ENCODE measurements at places on chromosomes 2 and 18.

DNA sequence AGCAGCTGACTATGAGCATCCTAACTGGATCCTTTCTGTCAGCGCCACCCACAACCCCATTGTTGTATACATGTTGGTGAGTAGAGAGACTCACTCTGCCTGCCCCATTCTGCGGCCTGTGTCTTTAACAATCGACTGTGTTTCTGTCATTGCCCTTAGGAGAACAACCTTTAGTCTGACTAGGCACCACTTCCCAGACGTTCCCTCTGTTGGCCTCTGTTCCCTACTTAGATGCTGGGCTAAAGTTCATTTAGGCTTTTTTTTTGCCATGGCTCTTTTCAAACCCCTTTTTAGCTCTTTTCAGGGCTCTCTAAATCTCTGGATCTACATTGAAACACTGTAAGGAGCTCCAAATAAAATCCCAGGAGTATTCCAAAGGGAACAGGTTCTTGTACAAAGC lies 20.5 kb upstream of the ACAA2 start:
- DNase-seq: no peak

DNA sequence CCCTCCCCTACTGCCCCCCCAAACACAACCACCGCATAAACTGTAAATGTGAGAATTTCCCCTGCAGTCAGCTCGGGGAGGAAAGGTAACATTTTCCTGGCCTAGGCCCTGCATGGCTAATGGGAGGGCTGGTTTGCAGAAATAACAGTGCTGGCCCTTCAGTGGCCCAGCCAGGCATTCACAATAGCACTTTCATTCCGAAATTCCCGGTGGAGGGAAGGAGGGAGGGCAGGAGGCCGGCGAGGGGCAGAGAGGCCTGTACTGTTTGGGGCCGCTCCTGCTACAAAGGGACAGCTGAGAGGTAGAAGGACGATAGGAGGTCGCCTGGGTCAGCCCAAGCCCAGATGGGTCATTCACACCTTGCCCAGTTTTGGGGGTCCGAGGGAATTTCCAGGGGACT lies 11.3 kb downstream of the CYP26B1 start:
- no peak for DNase-seq

GRCh38 chr2:27690052-27690451 lies 26.4 kb downstream of the SLC4A1AP start:
- no peak for DNase-seq

GRCh38 chr2:220915092-220915623 lies 656.9 kb downstream of the EPHA4 start:
- no peak for DNase-seq

DNA sequence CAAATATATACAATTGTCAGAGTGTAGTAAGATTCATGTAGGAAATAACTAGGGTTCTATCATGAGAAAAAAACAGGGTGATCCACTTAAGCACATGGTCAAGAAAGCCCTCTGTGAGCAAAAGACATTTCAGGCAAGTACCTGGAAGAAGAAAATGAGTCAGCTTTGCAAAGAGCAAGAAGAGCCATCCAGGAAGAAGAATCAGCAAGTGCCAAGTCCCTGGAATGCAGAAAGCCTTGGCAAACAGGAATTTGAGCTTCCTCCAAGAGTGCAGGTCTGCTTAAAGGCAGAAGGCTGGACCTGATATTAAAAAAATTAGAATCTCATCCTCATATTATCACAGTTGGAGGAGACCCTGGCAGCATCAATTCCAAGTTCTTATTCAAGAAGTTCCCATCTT lies 188.5 kb upstream of the CELF4 start:
- peak; percentile 4 for DNase-seq

- DNase-seq: no peak
Observed at GRCh38 chr2:128374001-128374710, 55.5 kb upstream of the HS6ST1 start.

DNA sequence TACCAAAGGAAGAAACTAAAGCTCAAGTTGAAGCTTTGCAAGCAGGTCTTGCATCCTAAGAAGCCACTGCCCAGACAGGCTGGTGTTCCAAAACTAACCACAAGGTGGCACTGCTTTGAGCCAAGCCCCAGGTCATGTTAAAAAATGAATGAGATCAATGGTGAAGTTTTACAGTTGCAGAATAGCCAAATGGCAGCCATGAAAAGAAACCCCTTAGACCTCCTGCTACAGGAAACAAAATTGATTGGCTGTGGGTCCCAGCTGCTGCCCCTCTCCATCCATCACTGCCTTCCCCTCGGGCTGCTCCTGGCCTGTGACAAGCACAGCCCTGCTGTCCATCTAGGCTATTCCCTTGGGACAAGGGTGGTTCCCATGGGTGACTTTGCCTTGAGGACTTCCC lies 20.7 kb upstream of the MREG start:
- peak; percentile 64 for DNase-seq

DNA sequence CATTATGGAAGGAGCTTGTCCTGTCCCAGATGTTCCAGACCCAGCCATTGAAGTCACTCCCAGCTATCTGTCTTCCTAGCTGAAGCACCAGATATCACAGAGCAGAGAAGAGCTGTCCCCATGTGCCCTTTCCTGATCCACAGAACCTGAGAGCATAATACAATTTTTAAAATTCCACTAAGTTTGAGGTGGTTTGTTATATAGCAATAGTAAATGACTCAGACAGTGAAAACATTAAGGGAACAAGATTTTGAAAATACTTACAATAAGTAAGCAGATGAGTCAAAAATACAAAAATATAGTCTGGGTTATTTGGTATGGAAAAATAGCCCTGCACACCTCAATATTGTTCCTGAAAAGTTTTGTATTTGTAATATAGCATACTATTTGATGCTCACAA lies 85.8 kb upstream of the GLS start:
- DNase-seq: no peak

DNA sequence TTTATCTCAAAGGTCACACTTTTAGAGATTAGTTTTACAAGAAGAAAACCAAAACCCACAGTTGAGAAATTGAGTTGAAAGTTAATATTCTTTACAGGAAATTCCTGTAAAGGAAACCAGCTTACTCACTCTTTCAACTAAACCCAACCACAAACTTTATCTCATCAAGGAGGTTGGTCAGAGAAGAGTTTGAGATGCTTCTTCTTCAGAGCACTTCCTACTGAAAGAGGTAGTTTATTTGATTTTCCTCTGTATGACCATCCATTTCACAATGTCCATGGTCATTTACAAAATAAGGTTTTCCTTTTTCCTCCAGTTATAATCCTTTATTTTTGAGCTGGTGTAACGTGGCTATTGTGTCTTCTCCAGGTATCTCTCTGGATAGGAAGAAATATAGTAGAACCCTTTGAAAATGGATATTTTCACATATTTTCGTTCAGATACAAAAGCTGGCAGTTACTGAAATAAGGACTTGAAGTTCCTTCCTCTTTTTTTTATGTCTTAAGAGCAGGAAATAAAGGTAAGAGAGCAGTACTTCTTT lies 4.5 kb upstream of the IL18RAP start:
- DNase-seq: no peak

GRCh38 chr18:49514577-49514976 lies 27.5 kb upstream of the C18orf32 start:
- DNase-seq: no peak

- no peak for DNase-seq
Observed at GRCh38 chr2:3263487-3263886, 114.1 kb downstream of the EIPR1 start.

DNA sequence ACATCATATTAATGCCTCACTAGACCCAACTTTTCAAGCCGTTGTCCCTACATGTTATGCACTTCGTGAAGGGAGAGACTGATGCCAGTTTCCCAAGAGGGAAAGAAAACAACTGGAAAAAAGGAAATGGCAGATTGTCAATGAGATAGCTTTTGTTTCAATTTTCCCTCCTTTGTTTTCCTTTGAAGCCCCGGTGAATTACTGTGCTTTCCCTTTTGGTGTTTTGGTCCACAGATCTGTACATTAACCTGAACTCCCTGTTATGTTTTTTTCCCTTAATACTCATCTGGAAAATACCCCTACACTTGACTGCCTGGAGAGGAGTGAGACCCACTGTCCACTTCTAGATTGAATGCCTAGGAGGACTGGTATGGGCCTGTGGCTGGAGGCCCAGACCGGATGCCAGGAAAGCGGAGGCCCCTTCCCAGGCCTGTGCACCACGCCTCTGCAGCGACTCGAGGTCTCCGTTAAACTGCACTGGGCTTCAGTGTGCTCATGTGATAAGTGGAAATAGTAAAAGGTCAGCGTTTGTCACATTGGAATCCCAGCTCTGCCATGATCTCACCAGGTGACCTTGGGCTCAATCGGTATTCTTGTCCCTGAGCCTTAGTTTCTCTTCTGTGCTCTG lies 106.4 kb downstream of the GATA6 start:
- no peak for DNase-seq

GRCh38 chr2:127072970-127073369 lies 34.0 kb downstream of the BIN1 start:
- DNase-seq: no peak

Data from MCF 10A (cell line).